ENCODE measurements at places on chromosomes 5 and 9.
A peak's percentile ranks its signal among the peaks of the same experiment; 100 is the strongest.

- no peak for DNase-seq
These were observed 8.3 kb upstream of the NKX2-5 start for GRCh38 chr5:173243243-173243830.

DNA sequence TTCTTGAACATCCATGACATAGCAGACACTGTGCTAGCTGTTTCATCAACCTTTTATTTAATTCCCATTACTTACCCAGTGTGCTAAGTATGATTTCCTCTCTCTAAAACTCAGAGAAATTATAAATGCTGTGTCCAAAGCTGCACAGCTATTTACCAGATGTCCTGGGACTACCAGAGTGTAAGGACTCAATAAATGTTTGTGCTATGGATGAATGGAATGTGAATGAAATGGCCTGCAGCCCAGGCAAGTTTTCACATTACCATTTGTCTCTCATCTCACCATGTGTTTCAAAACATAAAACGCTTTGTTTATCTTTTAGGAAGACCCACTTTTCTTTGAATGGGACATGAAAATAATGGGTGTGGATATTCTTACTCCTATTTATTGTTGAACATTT, 96.2 kb downstream of the ARHGEF28 start:
- DNase-seq, result no peak

- DNase-seq, result no peak
These were observed 577 bp downstream of the AP3S1 start for GRCh38 chr5:115842089-115842935.

GRCh38 chr5:103010168-103010567, 109.8 kb downstream of the GIN1 start:
- DNase-seq, result no peak

DNA sequence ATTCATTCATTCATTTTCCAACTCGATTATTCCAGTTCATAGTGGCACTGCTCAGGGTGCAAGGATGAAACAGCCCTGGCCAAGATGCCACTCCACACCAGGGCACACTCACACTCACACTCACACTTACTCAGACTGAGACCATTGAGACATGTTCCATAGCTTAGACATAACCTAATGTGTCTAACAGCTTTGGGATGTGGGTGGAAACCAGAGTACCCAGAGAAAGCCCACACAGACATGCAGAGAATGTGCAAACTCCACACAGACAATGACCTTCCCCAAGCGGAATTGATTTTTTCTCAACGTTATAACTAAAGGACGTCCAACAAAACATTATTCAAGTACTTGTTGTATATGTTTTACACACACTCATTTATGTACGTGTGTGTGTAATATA, 1363.5 kb downstream of the EFNA5 start:
- DNase-seq, result no peak

GRCh38 chr5:36491856-36492255, 114.5 kb upstream of the SLC1A3 start:
- DNase-seq, result no peak

- peak; percentile 64 for DNase-seq
These were observed 38.2 kb downstream of the C5orf15 start for GRCh38 chr5:133930061-133930812.

- no peak for DNase-seq
These were observed 639.0 kb upstream of the ITGA1 start for GRCh38 chr5:52148679-52149078.

Data from activated T-cell treated with anti-CD3 and anti-CD28 coated beads for 4 hours (primary cell).